Kidney (tissue), 22 donors: ENCODE measurements at places on chromosomes 4 and X. TPM values are rescaled to one million over a fixed set of nuclear protein-coding genes. Genes with fewer than 3 reads are reported as not detected.

DNA sequence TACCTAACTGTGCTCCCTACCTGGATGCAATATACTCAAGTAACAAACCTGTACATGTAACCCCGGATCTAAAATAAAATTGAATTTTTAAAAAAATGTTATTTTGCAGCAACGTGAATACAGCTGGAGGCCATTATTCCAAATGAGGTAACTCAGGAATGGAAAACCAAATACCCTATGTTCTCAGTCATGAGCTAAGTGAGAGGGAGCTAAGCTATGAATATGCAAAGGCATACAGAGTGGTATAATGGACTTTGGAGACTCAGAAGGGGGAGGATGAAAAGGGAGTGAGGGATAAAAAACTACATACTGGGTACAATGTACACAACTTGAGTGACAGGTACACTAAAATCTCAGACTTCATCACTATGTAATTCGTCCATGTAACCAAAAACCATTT is 78.6 kb downstream of the CENPC start:
- DNase-seq = no peak

DNA sequence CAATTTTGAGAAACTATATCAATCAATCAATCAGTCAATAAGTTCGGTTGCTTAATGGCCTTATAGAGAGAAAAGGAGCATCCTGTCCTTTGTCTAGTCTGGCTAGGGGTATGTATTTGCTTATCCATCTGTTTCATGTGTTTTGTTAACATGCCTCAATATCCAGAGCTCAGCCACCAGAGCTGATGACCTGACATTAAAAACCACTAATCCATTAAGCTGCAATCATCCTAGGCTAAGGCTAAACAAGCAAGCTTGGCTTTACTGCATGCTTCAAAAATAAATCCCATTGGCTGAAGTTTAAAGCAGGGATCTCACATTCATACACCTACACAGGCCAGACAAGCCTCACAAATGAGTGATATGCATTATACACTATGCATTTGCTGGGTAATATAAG is 139.7 kb downstream of the INPP4B start:
- DNase-seq = no peak

GRCh38 chr4:40210776-40211175 is 13.9 kb downstream of the RHOH start:
- no peak for DNase-seq

DNA sequence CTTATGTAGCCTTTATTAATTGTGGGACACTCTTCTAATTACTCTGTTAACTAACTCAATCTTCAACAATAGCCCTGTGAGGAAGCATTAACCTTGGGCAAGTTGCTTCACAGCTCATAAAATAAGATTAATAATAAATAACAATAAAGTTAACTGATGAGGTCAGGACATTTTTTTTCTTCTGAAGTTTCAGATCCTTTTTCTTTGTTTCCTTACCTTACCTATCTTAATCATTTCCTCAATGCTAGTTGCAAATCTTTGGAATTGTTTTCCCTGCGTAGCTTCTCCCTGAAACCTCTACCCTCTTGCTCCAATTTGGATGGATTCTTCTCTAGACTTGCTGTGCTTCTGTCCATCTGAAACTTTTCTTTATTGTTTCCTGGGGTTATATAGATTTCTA is 17.5 kb upstream of the PLAC8 start:
- DNase-seq = no peak

GRCh38 chrX:143894938-143895337 is 11.1 kb downstream of the UBE2NL start:
- DNase-seq = no peak

GRCh38 chr4:37882665-37883296 is 8.1 kb upstream of the TBC1D1 start:
- DNase-seq = no peak

GRCh38 chrX:10102046-10102704 is 54.6 kb upstream of the CLCN4 start:
- DNase-seq = no peak

- no peak for DNase-seq
These were observed 42.0 kb downstream of the LGI2 start for GRCh38 chr4:24988776-24989175.

DNA sequence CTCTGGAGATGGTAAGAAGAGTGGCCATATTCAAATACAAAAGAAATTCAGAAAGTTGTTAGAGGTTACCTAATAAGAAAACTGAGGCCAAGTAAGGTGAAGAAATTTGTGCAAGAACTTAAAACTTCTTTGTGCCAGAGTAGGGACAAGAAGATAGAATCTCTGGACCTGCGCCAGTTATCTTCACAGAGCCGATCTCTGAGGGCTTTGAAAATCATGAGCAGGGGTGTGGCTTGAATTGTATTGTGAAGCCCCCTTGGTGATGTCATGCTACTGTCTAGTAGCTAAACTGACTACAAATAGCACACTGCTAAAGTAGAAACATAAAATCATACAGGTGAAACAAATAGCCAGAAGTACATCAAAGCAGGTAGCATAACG is 184.6 kb downstream of the UGT8 start:
- no peak for DNase-seq

GRCh38 chr4:35520059-35520458 is 724.3 kb downstream of the ARAP2 start:
- no peak for DNase-seq

DNA sequence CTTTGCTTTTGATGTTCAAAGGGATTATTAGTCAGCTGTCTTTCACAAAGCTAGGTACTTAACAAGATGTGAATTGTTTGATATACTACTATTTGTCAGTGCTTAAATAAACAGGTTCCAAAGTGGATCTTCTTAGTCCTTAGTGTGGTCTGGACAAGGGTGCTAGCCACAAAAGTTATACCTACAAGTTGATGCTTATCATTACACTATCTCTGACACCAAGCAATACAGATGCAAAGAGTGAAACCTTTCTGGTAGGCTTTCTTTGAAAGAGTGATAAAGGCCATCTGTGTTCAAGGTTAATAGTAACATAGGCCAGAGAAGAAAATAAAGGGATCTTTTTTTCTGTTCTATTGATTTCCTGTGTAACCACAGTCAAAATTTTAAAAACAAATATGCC is 12.2 kb upstream of the RBPJ start:
- no peak for DNase-seq

GRCh38 chr4:110248100-110248499 is 49.7 kb upstream of the ELOVL6 start:
- DNase-seq = no peak

- DNase-seq = no peak
These were observed 150.2 kb downstream of the SHROOM3 start for GRCh38 chr4:76585272-76585671.

DNA sequence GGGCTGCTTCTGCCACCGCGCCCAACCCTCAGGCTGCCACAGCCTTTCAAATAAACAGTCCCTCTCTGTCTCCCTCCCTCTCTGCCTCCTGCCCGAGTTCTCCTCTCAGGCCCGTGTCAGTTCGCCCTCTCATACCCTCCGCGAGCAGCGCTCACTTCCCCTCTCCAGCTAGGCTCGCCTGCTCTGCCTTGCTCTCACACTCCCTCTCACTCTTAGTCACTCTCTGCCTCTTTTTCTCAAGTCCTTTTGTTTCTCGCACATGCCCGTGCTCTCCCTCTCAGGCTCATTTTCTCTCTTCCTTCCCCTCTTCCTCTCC is 3.2 kb downstream of the EFNB1 start:
- peak; percentile 44 for DNase-seq

DNA sequence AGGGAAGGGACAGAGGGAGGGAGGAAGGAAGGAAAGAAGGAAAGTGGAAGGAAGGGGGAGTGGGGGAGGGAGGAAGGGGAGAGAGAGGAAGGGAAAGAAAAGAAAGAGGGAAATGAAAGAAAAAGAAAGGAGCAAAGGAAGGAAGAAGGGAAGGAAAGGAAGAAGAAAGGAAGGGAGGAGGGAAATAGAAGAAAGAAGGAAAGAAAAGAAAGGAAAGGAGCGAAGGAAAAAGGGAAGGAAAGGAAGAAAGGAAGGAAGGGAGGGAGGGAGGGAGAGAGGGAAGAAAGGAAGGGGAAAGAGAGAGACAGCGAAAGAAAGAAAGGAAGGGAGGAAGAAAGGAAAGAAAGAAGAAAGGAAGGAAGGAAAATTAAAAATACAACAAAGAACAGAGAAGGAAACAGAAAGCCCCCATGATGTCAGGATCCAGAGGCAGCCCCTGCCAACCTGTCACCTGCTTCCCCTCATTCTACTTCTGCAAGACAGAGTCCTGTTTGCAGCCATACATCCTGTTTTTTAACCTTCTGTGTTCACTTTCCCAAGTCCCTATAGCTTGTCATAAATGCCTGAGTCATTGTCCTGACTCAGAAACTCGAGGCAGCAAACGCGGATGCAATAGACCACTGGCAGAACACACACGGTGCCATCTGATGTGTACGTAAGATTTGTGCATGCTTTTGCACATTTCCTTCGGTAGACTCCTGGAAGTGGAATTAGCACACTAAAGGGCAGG is 77.0 kb upstream of the C4orf50 start:
- DNase-seq = no peak

- peak; percentile 76 for DNase-seq
These were observed 110.7 kb downstream of the PSAPL1 start for GRCh38 chr4:7323872-7324650.

- DNase-seq = no peak
These were observed 20.8 kb downstream of the GRSF1 start for GRCh38 chr4:70818921-70819320.

The HS3ST1 gene
- 1.1 TPM for polyA plus RNA-seq

The WDR1 gene
- polyA plus RNA-seq = 176 TPM

The TCEAL9 gene
- polyA plus RNA-seq = 141 TPM

The NSG1 gene
- polyA plus RNA-seq = 4.7 TPM

The GAGE12E gene
- not detected for polyA plus RNA-seq

The FNIP2 gene
- polyA plus RNA-seq = 13.2 TPM

The EPGN gene
- not detected for polyA plus RNA-seq

The ADH6 gene
- 39.2 TPM for polyA plus RNA-seq

The TREX2 gene
- polyA plus RNA-seq = 0.67 TPM

The VCX3B gene
- polyA plus RNA-seq = 0.60 TPM

The FAM9B gene
- polyA plus RNA-seq = not detected

The WNK3 gene
- 0.75 TPM for polyA plus RNA-seq
